Stromal cell of bone marrow (primary cell): ENCODE measurements at places on chromosomes 7 and 10.

GRCh38 chr10:80202934-80203834, 2.2 kb downstream of the ANXA11 start:
- DNase-seq: peak; percentile 86

GRCh38 chr7:20504060-20504459, 111.4 kb upstream of the ABCB5 start:
- no peak for DNase-seq

- no peak for DNase-seq
These were observed 81.7 kb downstream of the APBB1IP start for GRCh38 chr10:26519803-26520202.

- DNase-seq: no peak
These were observed 102.5 kb upstream of the RPA3 start for GRCh38 chr7:7820939-7821338.

DNA sequence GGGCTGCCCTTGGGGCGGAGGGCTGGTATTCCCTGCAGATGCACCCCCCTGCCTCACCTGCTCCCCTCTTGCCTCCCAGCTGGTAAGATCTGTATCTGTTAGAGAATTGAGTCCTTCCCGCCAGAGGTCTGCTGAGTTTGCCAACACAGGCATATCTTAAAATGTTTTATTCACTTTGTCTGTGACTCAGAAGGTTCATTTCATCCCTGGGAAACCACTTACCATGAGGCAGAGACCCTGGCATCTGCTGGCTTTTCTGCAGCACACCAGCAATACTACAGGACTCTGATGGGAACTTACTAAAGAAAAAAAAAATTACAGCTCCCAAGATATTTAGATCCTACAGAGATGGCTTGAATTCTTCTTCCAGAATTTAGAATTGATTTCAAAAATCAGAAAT, 131.3 kb downstream of the PLPP4 start:
- no peak for DNase-seq

GRCh38 chr10:124647421-124648130, 96.6 kb downstream of the FAM53B start:
- DNase-seq: no peak
